ENCODE measurements at places on chromosomes 1 and 21. TPM values are rescaled to one million over a fixed set of nuclear protein-coding genes. Genes with fewer than 3 reads are reported as not detected.

Gene WNT4
- 2.4 TPM for total RNA-seq

DNA sequence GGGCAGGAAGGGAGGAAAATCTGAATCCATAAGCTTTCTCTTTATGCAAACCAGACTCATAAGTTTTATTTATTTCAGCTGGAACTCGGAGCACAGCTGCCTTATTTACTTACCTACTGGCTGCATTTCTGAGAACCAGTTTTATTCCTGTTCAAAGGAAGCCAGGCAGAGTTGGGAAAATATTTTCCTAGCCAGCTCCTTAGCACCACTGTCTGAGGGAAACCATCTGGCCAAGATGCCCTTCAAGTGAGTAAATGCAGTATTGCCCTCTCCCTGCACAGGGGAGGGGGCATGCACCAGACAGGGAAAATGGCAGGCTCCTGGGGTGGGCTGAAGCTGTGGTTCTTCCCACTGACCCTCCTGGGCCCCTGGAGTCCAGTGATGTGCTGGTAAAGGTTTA, 28.9 kb upstream of the FMOD start:
- H3K27ac ChIP-seq = no peak overlapping the region
- H3K27me3 ChIP-seq = peaks cover 100% of the 10 kb centered on the region
- H3K36me3 ChIP-seq = no peaks in the 10 kb centered on the region
- H3K4me3 ChIP-seq = no peak overlapping the region

GRCh38 chr1:157566484-157567300, 14.4 kb upstream of the FCRL5 start:
- no peak overlapping the region for H3K27ac ChIP-seq
- H3K4me3 ChIP-seq = no peak overlapping the region
- DNase-seq = no peak

Gene FAM110D
- total RNA-seq = not detected

Gene ADAMTSL4
- 1.9 TPM for total RNA-seq

DNA sequence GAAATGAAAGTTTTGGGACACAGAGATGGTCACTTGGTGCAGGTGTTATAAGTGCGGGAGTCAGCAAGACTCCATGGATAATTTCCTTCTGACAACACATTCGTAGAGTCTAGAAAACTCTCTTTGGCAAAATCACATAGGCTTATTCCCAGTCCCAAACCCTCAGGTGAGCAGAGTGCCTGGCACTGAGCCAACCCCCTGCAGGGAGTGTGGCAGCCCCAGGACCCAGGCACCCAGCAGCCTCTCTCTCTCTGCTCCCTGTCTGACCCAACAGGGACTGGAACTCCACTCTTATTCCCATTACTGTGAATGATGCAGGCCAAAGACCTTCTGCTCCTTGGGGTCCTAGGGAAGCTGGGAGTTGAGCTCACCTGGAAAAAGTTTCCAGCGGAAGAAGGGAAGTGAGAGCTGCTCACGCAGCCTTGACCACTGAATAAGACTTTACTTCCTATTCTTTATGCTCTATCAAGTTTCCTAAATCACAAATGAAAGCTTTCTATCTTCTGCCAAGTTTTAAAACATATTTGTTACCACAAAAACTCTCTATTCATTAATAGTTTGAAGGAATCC, 132.6 kb upstream of the ETV3 start:
- H3K4me3 ChIP-seq = no peak overlapping the region
- no peaks in the 10 kb centered on the region for H3K27me3 ChIP-seq
- H3K36me3 ChIP-seq = no peaks in the 10 kb centered on the region
- peak; percentile 34 for DNase-seq
- H3K27ac ChIP-seq = no peak overlapping the region

GRCh38 chr1:175888996-175889395, 145.6 kb upstream of the TNR start:
- H3K27ac ChIP-seq = no peak overlapping the region
- H3K4me1 ChIP-seq = no peaks in the 10 kb centered on the region
- no peak for DNase-seq
- H3K36me3 ChIP-seq = no peaks in the 10 kb centered on the region

DNA sequence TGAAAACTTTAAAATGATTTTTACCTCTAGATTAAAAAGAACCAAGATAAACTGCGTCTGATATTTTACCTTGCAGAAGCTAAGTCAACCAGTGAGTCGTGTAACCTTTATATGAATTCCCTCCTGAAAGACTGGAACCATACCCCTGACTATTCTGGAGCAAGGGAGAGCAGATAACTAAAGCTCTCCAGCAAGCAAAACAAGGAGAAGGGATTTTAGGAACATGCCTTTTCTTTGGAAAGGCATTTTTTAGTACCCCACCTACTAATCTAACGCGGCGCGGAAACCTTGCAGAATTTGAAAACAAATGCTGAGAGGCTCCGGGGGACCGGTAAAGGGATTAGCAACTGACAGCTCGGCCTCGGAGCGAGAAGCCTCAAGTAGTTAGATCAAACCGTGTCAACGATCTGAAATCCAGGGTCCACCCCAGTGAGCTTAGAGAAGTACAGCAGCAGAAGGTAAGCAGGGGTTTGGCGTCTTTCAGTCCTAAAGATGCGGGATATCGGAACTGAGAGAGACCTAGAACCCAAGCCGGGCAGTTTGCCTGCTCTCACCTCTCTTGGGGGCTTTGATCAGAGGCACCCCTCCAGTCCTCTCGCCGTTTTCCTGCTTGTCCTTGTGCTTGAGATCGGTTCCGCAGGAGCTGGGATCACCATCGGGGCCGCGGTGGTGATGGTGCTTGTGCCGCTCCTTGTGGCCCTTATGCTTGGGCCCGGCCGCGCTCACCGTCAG, 954 bp downstream of the RSBN1 start:
- peak overlapping the region; percentile 92 for H3K27ac ChIP-seq
- peak overlapping the region; percentile 92 for H3K4me3 ChIP-seq
- H3K27me3 ChIP-seq = no peaks in the 10 kb centered on the region
- DNase-seq = no peak
- no peaks in the 10 kb centered on the region for H3K4me1 ChIP-seq

Gene TMEM51
- total RNA-seq = 47.6 TPM

Gene DHX9
- 224 TPM for total RNA-seq

GRCh38 chr1:220808345-220809186, 21.9 kb downstream of the MTARC1 start:
- no peak for DNase-seq
- no peak overlapping the region for H3K27ac ChIP-seq
- H3K36me3 ChIP-seq = no peaks in the 10 kb centered on the region

DNA sequence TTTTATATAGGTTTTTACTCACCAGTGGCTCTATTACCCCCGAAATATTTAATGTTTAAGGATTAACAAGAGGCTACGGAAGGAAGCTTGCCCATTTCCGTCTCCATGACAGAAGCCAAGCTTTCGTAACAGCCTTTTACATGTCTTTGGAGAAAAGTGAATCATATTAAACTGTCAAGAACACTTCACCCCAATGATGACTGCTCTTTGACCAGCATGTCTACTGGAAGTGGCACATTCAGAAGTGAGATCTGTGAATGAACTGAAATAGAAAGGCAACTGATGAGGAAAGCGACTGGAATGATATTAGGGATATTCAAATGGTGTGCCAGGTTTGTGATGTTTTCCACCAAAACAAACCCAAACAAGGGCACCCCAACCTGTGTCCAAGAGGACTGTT, 8.5 kb upstream of the PRDM15 start:
- no peak overlapping the region for H3K27ac ChIP-seq
- H3K4me1 ChIP-seq = peaks cover 9% of the 10 kb centered on the region
- peaks cover 5% of the 10 kb centered on the region for H3K36me3 ChIP-seq
- no peak for DNase-seq
- no peak overlapping the region for H3K4me3 ChIP-seq

DNA sequence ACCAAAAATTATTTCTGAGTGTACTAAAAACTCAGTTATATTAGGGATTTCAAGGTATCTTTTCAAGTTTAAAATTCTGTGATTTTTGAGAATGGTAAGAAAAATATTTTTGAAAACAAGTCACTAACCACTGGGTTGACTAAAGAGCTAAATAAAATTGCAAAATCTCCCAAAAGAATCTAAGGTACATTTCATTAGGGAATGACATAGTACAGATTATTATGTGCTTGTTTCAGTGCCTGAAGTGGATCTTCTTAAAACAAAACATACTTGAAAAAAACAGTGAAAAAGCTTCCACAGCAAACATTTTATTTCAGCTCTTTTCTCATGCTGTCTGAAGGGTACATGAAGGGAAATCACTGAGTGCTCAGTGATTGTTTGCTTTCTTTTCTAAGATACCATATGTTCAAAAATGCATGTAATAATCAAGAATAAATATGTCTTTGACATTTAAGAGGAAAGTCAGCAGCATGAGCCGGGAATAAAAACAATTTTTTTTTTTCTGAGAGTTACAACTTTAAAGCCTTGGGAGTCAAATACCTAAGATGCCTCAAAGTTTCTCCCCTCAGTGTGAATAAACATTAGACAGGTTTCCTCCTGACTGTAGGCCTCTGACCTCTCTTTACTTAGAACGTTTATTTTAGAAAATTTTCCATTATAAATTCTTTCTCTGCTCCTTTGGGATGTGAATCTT, 200.7 kb downstream of the KCNT2 start:
- H3K27me3 ChIP-seq = no peaks in the 10 kb centered on the region
- no peak overlapping the region for H3K27ac ChIP-seq
- peaks cover 8% of the 10 kb centered on the region for H3K4me1 ChIP-seq

GRCh38 chr1:61839679-61840078, 97.4 kb downstream of the PATJ start:
- peaks cover 16% of the 10 kb centered on the region for H3K36me3 ChIP-seq
- peaks cover 26% of the 10 kb centered on the region for H3K4me1 ChIP-seq
- peak overlapping the region; percentile 70 for H3K27ac ChIP-seq

DNA sequence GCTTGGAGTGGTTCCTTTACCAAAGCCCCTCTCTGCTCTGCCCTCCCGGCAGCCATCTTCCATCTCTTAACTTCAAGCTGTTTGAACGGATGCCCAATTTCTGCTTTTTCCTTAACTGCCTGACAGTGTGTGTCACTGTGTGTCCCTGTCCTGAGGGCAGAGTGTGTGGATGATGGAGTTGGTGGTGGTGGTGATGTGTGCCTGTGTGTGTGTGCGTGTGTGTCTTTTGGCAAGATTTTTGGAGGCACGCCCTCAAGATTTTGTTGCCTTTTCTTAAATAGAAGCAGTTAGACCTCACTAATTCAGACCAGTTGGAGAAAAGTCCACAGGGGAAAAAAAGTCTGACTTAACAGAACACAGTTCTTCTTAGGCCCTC, 30.3 kb downstream of the SERTAD4 start:
- peaks cover 9% of the 10 kb centered on the region for H3K4me1 ChIP-seq
- H3K27me3 ChIP-seq = no peaks in the 10 kb centered on the region
- no peak overlapping the region for H3K27ac ChIP-seq
- no peak overlapping the region for H3K4me3 ChIP-seq
- DNase-seq = no peak
- H3K36me3 ChIP-seq = no peaks in the 10 kb centered on the region

DNA sequence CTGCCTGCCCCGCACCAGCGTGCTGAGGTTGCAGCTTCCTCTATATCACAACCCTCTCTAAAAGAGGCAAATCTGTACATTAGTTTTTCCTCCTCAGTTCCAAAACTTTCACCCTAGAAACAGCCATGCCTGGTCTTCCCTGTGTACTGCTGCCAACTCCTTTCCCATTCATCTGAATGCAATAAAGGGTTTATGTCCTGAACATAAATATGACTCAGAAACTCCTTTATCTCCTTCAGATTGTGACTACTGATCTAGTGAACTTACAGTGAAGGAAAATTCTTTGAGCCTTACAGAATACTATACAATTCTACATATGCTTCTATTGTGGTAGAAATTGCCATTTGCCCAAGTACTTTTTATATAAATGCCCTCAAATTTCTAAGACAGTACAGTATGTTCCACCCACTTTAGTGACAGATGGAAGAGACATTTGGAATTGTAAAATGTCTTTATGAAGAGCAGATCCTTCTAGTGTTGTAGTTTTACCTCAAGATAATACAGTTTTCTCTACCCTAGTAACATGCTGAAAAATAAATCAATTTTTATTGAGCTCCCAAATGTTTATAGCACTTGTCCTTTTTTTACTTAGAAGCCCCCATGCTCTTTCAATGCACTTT, 345.1 kb upstream of the SNX7 start:
- no peak overlapping the region for H3K4me3 ChIP-seq
- no peaks in the 10 kb centered on the region for H3K27me3 ChIP-seq
- H3K27ac ChIP-seq = peak overlapping the region; percentile 84
- H3K36me3 ChIP-seq = no peaks in the 10 kb centered on the region

Gene REN
- total RNA-seq = not detected

DNA sequence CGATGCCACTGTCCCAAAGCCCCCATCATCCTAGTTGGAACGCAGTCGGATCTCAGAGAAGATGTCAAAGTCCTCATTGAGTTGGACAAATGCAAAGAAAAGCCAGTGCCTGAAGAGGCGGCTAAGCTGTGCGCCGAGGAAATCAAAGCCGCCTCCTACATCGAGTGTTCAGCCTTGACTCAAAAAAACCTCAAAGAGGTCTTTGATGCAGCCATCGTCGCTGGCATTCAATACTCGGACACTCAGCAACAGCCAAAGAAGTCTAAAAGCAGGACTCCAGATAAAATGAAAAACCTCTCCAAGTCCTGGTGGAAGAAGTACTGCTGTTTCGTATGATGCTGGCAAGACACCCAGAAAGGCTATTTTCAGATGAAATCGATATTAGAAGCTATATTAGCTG, 8.1 kb downstream of the RHOU start:
- peaks cover 12% of the 10 kb centered on the region for H3K4me1 ChIP-seq
- H3K4me3 ChIP-seq = no peak overlapping the region

Gene GPR37L1
- total RNA-seq = 0.12 TPM

DNA sequence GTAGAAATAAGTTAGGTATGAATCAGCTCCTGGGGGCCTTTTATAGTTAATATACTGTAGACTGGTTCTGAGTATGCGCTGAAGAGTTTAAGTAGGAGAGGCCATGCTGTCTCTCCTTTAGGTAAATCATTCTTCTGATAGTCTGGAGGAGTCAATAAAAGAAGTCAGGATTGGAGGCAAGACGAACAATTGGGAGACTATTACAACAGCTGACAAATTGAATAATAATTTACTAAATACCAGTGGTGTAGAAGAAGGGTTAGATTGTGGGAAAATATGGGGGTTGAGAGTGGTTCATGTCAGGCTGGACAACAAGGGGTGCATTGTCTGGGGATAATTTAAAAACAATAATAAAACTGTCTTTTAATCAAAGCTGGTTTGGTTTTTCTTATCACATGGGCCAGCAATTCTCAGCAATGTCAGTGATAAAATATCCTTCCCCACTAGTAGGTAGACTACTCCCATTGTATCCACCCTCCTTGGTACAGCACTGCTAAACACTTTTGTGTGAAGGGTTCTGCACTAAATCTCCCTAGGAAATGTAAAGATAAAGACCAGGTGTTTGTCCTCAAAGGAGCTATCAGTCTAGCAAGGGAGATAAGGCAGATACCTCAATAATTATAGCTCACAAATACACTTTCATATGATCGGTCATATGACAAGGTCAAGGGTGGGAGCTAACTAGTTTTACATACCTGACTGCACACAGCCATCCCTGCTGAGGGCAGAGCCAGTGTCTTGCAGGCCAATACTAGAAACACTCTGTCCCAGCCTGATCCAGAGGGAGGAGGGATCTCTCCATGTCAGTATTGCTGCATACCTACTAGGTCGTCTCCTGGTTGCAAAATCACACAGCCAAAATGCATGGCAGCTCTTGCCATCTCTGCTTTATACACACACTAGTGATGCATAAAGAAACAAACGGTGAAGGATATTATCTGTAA, 299.7 kb downstream of the VAV3 start:
- no peaks in the 10 kb centered on the region for H3K27me3 ChIP-seq
- peaks cover 14% of the 10 kb centered on the region for H3K36me3 ChIP-seq
- peak overlapping the region; percentile 31 for H3K4me3 ChIP-seq
- peak; percentile 29 for DNase-seq
- peak overlapping the region; percentile 91 for H3K27ac ChIP-seq
